ENCODE measurements at places on chromosomes 7 and 10.
A peak's percentile ranks its signal among the peaks of the same experiment; 100 is the strongest.

DNA sequence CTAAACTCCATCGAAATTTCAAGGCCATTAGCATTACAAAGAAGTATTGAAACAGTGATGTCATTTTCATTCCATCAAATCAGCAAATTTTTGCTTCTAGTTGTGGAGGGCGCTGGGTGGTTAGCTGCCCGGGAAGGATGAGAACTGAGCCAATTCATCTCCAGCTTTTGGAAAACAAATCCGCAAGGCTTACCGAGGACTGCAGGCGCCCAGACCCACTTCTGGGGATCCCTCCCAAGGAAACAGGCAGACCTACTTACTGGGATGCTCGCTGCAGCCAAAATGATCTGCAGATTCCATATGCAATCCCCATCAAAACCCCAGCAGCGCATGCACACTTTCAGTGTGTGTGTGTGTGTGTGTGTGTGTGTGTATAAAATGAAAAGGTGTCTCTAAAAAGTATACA lies 19.2 kb downstream of the TNRC18 start:
- DNase-seq = no peak

DNA sequence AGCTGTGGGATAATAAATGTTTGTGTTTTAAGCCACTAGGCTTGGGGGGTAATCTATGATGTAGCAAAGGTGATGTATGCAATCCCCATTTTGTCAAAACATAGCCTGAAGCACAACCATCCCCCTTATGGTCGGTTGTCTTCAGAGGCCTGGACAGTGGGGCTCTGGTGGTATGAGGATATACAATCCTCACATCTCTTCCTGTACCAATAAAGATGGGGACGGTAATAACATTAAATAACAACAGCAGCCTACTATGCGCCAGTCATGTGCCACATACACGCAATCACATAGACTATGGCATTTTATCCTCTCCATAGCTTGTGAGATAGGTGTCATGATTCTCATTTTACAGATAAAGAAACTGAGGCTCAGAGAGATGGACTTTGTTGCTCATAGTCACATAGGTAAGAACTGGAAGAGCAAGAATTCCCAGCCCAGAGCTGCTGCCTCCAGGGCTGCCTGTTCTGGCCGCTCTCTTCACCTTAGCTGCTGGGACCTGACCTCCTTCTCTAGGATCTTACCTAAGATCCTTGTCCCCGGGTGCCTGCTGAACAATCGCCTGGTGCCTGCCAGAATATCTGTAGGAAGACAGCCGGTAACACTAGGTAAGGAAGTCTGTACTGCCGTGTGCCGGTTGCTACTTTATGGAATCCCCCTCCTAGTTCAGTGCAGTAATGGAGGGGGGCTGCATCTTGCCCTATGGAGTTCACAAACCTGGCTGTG lies 108.6 kb downstream of the ARHGAP22 start:
- no peak for DNase-seq

GRCh38 chr7:104938741-104939390 lies 75.1 kb upstream of the KMT2E start:
- no peak for DNase-seq

DNA sequence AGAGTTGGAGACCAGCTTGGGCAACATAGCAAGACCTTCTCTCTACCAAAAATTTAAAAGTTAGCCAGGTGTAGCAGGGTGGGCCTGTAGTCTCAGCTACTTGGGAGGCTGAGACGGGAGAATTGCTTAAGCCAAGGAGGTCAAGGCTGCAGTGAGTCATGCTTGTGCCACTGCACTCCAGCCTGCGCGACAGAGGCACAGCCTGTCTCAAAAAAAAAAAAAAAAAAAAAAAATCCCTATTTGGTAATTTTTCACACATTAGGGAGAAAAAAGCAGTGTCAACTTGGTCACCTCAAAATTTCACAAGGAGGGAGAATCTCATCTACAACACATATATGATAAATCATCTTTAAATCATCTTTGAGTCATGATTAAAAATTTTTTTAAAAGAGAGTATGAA lies 6.4 kb upstream of the ZNF398 start:
- no peak for DNase-seq

GRCh38 chr10:61962971-61963370 lies 61.5 kb downstream of the ARID5B start:
- DNase-seq = no peak

DNA sequence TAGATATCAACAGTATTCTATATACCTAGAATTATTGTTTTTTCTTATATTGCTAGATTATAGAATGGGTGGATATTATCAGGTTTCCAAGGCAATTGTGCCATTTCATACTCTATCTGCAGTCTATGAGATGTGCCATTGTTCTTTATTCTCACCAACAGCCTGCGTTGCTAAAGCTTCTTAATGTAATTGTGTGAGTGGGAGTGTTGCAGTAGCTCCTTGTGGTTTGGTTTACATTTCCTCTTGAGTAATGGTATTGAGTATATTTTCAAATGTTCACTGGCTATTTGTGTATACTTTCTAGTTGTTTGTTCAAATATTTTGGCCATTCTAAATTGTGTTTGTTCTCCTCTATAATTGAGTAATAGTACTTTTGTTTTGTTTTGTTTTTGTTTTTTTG lies 199.2 kb downstream of the TFEC start:
- DNase-seq = no peak

DNA sequence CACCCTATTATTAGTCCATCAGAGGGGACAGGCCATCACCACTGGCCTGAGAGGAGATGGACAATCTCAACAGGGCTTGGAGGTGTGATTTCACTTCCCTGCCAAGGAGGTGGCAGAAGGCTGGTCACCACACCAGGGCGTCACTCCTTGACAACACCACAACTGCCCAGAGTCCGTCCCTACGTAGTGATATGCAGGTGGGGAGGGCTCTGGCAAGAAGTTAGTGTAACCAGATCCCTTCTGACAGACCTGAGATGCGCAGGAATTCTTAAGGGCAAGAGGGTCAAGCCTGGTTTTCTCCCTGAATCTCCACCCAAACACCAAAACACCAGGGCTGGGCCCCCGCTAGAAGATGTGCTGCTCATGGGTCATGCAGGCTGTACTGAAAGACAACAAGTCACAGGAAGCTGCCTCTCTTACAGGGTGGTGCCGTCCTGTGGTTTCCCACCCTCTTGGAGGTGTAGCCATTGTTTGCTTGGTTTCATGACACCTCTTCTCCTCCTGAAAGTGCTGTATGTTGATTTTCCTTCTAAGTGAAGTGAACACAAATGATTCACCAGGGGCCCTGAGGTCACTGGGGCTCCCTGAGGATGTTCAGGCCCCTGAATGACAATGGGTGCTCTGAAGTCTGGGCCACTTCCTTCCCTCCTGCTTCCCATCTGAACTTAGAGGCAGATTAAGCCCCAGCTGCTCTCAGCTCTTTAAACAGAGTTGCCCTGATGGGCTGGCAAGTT lies 27.1 kb downstream of the ATXN7L1 start:
- no peak for DNase-seq

- no peak for DNase-seq
Observed at GRCh38 chr10:60086862-60087261, 180.5 kb upstream of the CCDC6 start.

DNA sequence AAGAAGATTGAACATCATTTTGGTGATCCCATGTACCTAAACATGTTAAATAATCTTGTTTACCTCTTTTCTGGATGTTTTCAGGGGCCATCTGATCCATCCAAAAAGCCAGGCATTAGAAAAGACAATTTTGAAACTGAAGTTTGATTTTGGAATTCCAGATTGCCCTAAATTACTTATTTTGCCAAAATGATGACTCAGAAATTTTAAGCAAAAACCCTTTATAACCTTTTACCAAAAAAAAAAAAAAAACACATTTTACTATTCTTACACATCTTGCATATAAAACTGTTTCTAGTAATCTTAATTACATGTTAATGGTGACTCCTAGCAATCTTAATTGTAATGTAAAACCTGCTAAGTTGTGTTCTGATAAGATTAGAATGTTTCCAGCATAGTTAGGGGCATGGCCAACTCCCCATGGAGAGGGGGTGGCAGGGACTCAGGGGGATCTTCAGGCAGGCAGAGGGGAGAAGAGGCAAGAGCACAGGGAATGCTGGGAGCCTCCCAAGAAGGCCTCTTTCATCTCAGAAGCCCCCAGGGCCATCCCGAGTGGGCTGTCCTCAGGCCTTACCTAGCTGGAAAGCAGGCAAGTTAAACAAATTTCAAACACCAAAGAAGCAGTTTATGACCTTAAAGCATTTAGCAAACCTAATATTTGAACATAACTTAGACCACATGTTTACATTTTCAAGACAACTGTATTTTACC lies 25.8 kb upstream of the AKR1C3 start:
- no peak for DNase-seq

DNA sequence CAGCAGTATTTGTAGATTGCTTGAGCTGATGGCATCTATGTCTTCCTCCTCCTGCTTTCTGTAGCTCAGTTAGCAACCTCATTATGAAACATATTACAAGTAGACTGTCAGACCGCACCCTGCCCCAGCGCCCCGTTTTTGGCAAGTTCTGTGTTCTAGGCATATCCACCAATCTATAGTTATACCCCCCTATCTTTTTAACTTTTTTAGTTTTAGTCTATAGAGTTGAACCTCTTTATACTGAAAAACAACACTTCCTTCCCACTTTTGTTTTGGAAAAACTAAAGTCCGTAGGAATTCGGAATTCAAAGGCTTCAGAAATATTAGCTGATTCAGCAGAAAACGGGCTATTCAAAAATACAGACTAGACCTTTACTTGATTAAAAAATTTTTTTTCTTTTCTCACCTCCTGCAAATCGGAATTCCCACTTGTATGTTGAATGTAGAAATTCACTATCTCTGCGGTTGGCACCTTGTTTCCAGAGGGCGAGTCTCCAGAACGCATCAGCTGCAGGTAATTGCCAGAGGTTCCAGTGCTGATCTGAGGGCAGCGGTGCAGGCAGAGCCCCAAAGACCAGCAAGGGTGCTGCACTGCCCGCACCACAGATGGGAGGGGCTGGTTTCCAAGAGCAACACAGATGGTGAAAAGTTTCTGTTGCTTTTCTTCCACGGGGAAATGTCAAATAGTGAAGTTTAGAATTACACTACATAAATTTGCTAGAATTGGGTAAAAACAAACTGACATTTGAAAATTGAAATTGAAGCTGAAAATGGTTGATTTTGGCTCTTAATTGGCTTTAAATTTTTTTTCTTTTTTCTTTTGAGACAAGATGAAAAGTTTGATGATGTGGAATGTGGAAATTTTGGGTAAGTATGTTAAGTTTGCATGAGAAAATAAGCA lies 2.2 kb upstream of the FZD8 start:
- no peak for DNase-seq

DNA sequence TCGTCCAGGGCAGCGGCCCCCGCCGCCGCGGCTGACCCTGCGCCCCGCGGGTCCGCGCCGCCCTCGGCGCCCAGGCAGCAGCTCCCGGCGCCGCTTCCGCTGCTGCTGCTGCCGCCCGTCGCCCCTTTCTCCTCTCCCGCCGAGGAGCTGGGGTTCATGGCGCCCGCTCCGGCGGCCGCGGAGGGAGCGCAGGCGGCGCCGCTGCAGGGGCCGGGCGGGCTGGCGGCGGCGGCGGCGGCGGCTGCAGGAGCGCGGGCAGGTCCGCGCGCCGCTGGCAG lies 286 bp downstream of the DGKI start:
- DNase-seq = no peak

DNA sequence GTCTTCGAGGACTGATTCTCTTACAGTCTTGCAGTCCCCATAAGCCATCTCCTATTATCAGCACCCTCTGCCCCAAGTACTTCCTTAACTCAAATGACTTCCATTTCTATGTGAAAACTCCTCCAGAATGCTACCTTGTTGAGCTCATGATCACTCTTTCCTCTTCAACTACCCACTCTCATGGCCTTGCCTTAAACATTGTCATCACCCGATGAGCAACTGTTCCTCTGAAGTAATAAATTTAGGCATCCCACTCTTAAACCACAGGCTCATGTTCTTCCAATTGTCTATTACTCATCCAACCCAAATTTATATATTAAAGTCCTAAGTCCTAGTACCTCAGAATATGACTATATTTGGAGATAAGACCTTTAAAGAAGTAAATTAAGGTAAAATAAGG lies 152.9 kb downstream of the C1GALT1 start:
- no peak for DNase-seq

- DNase-seq = no peak
Observed at GRCh38 chr10:759898-760477, 70.5 kb upstream of the DIP2C start.

DNA sequence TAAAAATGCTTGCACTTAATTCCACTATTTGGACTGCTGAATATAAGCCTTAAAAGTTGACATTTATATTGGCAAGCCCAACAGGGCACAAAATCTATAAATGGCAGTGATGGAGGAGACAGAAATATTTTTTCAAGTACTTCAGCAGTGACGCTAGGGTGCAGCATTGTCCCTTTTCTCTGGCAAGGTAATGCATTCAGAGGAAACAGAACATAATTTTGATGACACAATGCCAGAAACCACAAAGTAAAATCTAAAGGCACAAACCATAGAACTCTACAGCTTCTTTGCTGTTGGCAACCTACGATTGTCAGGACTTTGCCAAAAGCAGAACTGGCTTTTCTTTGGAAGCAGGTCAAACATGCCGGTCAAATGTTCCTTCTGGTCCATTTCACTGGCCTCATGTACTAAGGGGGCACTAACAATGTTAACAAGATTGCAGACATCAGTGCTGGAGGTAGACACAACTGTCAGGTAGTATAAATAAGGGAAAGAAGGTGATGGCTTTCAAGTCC lies 30.9 kb upstream of the FAM133B start:
- DNase-seq = no peak

- peak; percentile 43 for DNase-seq
Observed at GRCh38 chr10:35089611-35090161, 455 bp downstream of the CUL2 start.

DNA sequence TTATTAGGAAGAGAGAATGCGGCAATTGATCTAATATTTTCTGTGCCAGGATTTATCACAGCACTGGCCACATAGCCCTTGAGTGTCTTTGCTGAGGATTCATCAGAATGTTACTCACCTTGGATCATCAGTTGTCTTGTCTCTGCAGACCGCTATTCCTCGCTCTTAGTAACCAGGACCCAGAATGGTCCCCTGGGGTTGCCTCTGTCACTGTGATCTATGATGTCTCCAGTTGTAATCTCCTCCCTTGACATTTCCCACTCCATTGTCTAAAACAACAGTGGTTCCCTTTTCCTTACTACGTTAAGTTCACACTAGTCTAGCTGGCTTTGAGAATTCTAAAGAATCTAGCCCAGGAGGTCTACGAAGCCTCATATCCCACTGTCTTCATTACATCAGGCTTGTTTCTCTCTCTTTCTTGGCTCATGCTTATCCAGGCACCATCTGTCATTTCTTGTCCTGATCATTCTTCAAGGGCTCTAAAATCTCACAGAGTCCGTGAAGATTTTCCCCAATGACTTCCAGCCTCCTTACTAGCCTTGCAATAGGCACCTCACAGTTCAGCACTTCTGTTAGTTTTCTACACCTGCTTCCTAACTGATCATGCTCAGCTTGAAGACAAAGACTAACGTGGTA lies 125.8 kb downstream of the CUBN start:
- no peak for DNase-seq
